ENCODE measurements at places on chromosomes 16 and 17.

DNA sequence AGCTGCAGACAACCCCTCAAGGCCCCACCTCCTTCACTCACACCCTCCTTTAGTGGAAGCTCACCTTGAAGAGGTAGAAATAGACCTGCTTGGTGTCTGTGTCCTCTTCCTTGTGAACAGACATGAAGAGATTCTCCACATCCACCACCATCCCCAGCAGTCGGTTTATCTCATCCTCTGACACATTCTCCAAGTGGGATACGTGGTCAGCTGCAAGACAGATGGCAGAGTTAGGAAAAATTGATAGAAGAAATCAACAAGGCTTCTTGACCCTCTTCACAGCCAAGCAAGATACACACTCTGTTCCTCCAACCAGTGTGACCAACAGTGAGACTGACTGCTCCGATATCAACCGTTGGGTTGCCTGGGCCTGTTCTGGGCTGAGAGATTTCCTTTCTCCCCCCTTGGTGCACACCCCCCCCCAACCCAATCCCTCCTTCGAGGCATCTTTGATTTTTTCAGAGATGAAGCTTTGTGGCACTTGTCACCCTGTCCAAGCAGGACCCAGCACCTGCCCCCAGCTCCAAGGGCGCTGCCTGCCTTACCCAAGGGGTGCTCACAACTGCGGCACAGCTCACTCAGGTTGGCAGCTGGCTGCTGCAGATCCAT lies 902 bp downstream of the KAT2A start:
- DNase-seq, result no peak

DNA sequence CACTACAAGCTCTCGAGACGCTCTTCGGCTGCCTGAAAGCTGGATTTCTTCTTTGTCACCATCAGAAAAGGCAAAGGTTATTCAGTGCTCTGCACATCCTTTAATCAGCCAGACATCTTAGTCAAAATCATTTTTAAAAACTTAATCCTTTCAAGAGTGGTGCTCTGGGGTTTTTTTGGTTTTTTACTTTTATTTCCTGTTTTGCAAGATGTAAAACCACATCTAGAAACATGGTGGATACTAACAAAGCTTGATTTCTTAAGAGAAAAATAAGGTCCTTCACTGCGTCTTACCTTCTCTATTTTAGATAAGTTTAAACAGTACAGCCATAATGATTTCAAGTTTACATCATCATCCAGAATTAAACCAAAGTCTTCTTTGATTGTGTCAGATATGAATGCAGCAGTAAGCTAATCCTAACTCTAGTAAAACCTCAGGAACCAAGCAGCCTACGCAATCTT lies 6.3 kb downstream of the ANKRD11 start:
- no peak for DNase-seq

- DNase-seq, result no peak
Observed at GRCh38 chr17:79800325-79801155, 3.7 kb upstream of the CBX8 start.

DNA sequence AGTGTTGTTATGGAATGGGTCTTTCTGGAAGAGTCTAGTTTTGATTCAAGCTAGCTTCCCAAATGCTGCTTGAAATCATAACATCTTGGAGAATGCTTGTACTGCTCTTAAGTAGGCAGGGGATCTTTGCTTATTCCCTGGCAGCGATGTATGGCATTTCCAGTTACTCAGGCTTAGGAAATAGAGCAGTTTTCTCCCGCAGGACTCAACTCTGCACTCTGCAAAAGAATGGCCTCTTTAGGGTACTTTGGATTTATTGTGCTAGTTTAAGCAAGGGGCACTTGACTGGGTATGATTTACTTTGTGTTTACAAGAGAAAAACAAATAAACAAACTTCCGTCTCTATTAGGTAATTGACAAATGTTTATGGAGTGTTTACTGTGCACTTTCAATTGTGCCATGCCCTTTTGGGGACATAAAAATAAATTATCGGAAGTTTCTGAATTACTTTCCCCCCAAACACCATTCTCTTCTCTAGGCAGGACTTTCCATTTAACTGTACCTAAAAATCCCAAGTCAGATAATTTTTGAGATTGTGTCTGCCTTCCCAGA lies 164.0 kb downstream of the MAP2K6 start:
- DNase-seq, result no peak

- no peak for DNase-seq
Observed at GRCh38 chr16:61770301-61770700, 265.9 kb downstream of the CDH8 start.

GRCh38 chr17:6796887-6797490 lies 21.0 kb downstream of the FBXO39 start:
- no peak for DNase-seq

- no peak for DNase-seq
Observed at GRCh38 chr17:40203131-40203530, 16.0 kb upstream of the WIPF2 start.

- DNase-seq, result no peak
Observed at GRCh38 chr17:79861413-79862216, 22.4 kb upstream of the CBX4 start.

DNA sequence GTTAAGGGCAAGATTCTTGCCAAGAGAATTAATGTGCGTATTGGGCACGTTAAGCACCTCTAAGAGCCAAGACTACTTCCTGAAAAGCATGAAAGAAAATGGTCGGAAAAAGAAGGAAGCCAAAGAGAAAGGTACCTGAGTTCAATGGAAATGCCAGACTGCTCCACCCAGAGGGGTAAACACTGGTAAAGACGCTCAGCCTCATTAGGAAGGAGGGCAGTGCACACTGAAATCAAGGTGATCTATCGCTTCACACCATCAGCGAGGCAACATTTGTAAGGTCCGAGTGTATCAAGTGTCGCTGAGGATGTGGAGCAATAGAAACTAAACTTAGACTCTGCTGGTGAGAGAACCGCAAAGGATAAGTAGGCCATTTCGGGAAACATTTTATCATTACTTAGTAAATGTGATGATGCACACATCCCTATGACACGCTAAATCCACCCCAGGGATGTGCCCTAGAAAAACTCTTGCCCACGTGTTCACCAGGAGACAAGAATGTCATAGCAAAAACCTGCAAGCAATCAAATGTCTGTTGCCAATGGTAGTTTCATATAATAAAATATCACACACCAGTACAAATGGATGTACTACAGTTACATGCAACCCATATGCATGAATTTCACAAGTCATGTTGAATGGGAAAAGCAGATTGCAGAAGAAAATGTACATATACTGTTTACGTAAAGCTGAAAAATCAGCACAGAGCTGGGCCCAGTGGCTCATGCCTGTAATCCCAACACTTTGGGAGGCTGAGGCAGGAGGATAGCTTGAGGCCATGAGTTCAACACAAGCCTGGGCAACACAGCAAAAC lies 23.6 kb downstream of the CNTROB start:
- DNase-seq, result no peak

GRCh38 chr16:11258553-11259492 lies 2.8 kb upstream of the SOCS1 start:
- DNase-seq, result no peak

GRCh38 chr17:36632916-36633771 lies 31.8 kb downstream of the MRM1 start:
- no peak for DNase-seq

GRCh38 chr16:11310997-11311561 lies 29.9 kb upstream of the PRM1 start:
- no peak for DNase-seq

DNA sequence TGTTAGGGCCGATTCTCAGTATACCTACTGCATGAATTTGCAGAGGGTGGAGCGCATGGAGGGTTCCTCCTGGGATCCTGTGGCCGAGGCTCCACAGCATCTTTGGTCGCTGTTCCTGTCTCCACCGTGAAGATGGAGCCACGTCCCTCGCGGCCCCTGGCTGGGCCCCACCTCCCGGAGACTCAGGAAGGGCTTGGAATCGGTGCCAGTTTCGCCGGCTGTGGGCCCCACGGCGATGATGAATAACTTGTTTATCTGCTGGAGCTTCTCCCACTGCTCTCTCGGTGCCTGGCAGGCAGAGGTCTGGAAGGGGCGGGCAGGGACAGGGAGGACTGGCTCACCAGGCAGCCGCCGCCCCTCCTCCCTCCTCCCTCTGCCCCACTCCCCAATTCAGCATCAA lies 8.1 kb downstream of the SLC5A11 start:
- DNase-seq, result no peak

GRCh38 chr17:37274461-37274860 lies 101.3 kb upstream of the C17orf78 start:
- no peak for DNase-seq

- no peak for DNase-seq
Observed at GRCh38 chr16:88195911-88196465, 186.8 kb upstream of the ZNF469 start.

DNA sequence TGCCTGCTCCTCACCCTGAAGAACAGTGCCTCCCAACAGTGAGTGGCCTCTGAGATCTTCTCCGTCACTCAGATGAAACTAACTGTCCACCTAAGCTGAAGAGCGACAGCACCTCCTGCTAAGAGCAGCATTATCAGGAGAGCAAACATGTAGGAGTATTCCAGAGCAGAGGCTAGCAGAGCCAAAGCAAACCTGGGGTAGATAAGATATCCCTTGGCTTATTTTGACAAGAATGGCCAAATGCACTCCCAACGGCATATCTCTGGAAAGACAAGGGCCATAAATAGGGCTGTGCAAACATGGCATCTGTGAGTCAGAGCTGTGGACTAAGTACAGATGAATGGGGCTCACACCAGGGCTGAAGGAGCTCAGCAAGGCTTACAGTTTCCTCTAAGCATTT lies 96.3 kb downstream of the NDEL1 start:
- DNase-seq, result no peak

DNA sequence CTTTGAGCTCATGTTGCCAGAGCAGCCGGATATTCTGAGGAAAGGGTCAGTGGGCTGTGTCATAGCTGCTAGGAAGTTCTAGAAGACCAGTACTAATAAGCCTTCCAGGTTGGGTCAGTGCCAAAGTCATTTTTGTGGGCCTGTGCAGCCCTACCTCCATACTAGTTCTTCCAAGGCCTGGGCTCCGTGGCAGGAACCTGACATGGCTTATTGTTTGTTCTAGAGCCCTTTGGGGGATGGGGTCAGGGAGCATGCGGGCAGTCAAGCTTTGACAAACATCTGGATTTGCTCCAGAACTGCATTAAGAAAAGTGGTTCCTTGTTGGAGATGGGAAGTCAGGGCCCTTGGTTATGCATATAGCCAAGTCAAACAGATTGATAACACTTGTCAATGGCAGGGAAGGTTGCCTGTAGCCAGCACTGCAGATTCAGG lies 7.6 kb downstream of the ALKBH5 start:
- DNase-seq, result no peak

GRCh38 chr17:54426296-54426886 lies 474.3 kb upstream of the TOM1L1 start:
- no peak for DNase-seq

GRCh38 chr17:47636273-47637030 lies 13.3 kb upstream of the KPNB1 start:
- DNase-seq, result no peak

DNA sequence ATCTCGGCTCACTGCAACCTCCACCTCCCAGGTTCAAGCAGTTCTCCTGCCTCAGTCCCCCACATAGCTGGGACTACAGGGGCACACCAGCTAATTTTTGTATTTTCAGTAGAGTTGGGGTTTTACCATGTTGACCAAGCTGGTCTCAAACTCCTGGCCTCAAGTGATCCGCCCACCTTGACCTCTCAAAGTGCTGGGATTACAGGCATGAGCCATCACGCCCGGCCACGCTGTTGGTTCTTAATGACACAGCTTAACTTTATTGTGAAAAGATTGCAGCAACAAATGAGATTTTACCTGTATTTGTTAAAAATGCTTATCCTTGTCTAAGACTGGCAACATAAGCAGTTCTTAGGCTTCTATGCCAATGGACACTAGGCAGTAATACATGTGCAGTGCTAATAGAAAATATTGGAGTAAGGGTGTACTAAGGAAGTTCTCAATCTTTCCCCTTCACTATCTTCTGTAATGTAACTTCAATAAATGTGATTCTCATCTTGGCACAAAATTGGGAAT lies 2.9 kb downstream of the UBB start:
- no peak for DNase-seq

- no peak for DNase-seq
Observed at GRCh38 chr16:794853-795466, 5.6 kb downstream of the GNG13 start.

- peak; percentile 51 for DNase-seq
Observed at GRCh38 chr16:21952040-21952792, 945 bp upstream of the UQCRC2 start.

DNA sequence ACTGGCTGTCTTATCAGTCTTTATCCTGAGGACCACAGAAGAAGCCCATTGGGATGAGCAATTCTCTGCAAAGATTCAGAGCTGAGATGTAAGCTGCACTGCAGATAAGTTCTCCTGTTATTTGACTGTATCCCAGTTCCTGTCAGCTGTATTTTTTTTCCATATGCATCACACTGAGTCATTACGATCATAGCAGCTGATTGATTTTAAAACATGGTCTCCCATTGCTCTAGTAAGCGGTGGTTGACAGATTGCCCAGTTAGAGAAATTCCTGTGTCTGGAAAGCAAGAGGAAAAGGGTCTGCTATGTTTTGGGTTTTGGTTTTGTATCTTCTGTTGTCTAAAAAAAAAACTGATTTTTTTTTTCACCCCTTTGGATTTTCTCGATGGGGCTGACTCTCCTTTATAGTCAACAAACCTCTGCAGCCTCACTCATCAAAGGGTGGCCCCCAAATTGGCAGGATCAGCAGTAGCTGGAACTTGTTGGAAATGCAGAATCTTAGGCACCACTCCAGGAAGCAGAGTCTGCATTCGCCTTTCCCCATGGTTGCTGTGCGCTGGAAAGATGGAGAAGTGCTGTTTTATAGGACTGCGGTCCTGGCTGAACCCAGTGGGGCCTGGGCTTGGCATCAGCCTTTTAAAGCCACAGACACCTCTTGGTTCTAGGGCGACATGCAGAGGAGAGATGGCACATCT lies 220.1 kb upstream of the MPHOSPH6 start:
- DNase-seq, result no peak

GRCh38 chr16:11495066-11495407 lies 91.7 kb downstream of the LITAF start:
- DNase-seq, result no peak

- DNase-seq, result no peak
Observed at GRCh38 chr17:75456039-75456416, 407 bp upstream of the TMEM94 start.

DNA sequence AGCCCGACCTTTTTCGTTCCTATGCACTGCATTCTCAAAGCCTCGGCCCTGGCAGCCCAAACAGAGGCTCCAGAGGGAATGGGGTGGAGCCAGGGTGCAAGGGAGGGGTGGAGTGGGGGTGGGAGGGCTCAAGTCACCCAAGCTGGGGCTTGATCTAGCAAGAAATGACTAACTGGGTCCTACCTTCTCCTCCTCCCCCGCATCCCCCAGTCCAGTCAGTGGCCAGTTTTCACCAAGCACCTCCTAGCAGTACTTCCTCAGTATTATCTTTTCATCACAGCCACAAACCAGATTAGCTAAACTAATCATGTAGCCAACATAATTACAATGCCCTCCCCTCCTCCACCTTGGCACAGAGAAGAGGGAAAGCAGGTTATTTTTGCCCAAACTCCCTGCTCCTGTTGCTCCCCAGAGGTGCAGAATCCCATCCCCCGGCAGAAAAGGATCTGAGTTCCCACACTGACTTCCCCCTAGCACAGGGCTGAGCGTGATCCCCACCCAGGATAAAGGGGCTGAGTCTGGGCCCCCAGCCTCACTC lies 2.2 kb downstream of the JUP start:
- DNase-seq, result no peak

- no peak for DNase-seq
Observed at GRCh38 chr17:70875729-70876310, 706.5 kb downstream of the KCNJ2 start.

All from stimulated activated CD8-positive, alpha-beta memory T cell treated with anti-CD3 and anti-CD28 coated beads, Interleukin-2, amount 100 ng/mL, for 1 hour (primary cell).